ENCODE measurements at places on chromosomes 6 and 20.

GRCh38 chr6:139547804-139548203, 173.4 kb upstream of the CITED2 start:
- DNase-seq = no peak

- DNase-seq = peak; percentile 98
Measured at GRCh38 chr20:50292591-50293283, 102.1 kb downstream of the CEBPB start.

DNA sequence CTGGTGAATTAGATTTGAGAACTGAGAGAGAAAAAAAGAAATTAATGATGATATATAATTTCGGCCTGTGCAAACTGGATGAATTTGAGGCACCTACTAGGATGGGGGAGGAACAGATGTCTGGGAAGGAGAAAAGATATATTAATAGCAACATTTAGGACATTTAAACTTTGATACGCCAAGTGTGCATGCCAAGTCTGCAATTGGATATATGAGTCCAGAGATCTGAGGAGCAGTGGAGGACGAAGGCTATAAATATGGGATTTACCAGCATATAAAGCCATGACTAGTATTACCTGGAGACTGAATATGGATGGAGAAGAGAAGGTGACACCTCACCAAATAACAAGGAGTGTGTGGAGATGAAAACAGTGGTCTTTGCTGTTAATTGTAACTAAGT, 272.6 kb upstream of the HSF2 start:
- DNase-seq = no peak

DNA sequence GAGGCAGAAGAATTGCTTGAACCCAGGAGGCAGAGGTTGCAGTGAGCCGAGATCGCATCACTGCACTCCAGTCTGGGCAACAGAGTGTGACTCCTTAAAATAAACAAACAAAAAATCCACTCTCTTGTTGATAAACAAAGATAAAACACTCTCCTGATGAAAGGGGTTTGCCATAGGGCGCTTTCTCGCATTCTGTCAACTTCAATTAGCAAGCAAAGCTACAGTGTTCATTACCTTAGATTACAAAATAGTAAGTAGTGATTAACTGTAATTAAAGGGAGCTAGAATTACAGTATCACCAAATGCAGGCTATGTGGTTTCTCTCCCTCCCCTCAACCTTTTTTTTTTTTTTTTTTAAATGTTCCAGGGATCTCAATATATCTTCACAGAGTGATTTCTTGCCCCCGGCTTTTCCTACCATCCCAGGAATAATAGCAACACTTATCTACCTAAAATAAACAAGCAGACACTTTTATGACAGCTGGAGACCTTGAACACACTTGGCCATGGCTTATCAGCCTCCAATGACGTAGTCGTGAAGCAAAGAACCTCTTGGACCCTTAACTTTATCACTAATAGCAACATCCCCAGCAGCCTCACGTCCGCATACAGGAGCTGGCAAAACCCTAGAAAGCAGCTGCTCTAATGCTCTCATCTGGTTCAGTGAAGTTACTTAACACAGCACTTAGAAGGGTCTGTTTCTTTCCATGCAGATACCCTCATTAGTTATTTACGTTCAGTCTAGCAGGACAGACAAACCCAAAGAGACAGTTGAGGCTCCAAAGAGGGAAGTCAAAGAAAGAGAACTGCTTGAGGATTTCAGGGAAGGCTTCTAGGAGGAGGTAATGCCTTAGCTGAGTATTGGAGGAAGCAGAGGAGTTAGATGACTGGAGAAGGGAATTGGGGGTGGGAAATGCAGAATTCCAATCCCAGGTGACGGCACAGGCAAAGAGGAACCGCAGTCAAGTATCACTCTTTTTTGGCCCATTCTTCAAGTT, 37.9 kb upstream of the NEDD9 start:
- DNase-seq = no peak

DNA sequence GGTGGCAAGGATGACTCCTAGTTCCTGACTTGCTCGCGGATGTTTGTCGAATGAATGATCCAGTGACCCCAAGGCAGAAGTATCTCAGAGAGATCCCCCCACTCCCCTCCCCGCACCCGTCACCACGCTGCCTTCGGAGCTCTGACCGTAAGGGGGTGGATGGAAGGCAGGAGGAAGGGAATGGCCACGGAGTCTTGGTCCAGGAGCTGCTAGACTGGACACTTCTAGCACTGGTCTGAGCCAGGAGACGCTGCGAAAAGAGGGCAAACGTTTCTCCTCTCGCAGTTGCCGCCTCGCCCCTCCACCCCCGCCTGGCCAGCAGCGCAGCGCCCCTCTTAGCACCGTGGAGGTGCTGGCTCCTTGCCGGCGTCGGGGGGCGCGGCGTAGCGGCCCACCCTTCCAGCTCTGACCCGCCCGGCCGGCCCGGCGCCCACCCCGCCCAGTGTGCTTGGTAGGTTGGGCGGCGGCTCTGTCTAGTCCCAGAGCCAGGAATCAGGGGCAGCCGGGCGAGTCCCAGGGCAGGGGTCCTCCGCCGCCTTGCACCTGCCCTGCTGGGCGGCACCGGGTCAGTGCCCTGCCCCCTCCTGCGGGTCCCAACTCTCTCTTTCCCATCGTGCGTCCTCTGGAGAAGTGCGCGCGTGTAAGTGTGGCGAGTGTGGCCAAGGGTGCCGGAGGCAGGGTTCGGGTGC, 2.4 kb upstream of the DBNDD2 start:
- DNase-seq = peak; percentile 18

DNA sequence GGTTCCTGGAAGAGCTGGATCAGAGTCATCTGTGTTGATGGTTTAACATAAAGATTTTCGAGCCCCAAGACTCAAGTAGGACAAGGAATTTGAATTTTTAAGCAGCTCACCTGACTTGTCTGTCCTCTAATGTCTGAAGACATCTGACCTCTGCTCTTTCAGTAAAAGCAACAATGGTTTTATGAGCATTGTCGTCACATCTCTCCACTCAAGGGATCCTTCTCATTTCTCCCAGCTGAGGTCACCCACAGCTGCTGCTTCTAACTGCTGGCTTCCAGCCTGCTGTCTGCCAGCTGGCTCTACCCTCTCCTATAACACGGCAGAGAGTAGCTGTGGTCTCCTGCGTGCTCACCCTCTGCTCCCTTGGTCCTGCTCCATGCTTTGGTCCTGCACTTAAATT, 24.7 kb upstream of the HDAC2 start:
- no peak for DNase-seq

GRCh38 chr6:136592930-136593673, 42.9 kb upstream of the MAP7 start:
- DNase-seq = no peak

- no peak for DNase-seq
Measured at GRCh38 chr6:36688063-36688738, 9.4 kb upstream of the RAB44 start.

GRCh38 chr20:47501482-47502270, at the start of gene NCOA3:
Gene NCOA3 (plus strand): TSS chr20:47501887. CDS start chr20:47622248, 120,361 bp downstream.
- peak; percentile 98 for DNase-seq

- DNase-seq = no peak
Measured at GRCh38 chr6:6091608-6092002, 84.9 kb upstream of the NRN1 start.

GRCh38 chr6:22709803-22710202, 140.4 kb downstream of the HDGFL1 start:
- no peak for DNase-seq

DNA sequence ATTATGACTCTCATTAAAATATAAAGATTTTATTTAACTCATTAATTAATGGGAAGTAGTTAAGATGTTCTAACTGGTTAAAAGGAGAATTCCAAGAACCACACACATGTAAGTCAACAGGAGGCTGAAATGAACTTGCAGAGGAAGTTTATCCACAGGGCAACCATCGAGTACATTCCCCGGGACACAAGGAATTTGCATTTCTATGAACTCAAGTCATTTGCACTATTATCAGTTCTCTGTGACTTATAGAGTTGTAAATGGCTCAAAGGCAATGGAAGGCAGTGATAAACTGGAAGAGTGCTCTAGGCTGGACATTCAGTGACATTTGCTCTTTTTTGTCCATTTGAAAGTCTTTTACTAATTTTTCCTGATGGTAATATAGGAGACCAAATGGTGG, 97.4 kb downstream of the SNX5 start:
- no peak for DNase-seq

DNA sequence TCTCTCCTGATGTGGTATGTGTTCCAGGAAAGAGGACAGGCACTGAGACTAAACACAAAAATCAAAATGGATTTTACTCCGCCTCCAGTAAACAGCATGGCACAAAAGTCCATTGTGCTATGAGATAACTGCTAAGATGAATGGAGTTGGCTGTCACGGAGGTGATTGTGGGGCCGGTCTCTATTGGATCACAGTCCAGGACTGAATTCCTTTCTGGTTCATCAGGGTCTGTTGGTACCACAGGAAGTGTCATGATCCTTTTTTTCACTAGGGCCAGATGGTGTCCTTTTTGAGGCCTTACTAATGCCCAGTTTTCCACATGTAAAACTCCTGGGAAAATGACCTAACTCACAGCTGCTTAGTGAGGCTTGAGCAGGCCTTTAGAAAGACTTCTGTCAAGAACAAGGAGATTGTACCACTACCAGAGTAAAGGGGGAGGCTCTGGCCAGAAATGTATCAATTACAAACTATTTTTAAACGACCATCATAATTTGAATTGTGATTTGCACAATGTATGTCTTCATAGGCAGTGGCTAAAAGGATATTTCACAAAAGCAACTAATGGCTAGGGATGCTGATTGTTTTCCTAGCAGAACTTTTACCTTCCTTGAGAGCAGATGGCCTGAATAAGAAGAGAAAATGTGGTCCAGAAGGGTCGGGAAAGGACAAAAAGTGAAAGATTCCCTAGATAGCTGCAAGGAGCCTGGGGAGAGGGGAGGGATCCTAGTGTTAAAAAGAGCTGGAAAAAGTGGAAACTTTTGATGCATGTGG, 192.2 kb upstream of the POU3F2 start:
- no peak for DNase-seq

- DNase-seq = peak; percentile 80
Measured at GRCh38 chr20:32521780-32522525, 63.2 kb downstream of the NOL4L start.

DNA sequence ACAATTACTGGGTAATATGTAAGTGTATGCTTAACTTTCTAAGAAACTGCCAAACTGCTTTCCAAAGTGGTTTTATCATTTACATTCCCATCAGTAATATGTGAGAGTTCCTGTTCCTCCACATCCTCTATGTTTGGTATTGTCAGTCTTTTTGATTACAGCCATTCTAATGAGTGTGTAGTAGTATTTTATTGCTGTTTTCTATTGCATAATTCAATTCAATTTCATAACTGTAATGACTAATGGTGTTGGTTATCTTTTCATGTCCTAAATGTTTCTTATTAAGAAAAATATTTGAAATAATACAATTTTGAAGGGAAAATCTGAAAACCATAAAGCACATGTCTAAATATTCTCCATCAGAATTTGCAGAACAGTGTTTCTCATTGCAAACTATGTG, 119.3 kb downstream of the MAP3K7 start:
- no peak for DNase-seq

- DNase-seq = no peak
Measured at GRCh38 chr6:122322824-122323223, 76.6 kb upstream of the HSF2 start.

GRCh38 chr6:53339424-53339823, 9.3 kb downstream of the ELOVL5 start:
- no peak for DNase-seq
